ENCODE measurements at places on chromosomes 11 and 22.
A peak's percentile ranks its signal among the peaks of the same experiment; 100 is the strongest.

DNA sequence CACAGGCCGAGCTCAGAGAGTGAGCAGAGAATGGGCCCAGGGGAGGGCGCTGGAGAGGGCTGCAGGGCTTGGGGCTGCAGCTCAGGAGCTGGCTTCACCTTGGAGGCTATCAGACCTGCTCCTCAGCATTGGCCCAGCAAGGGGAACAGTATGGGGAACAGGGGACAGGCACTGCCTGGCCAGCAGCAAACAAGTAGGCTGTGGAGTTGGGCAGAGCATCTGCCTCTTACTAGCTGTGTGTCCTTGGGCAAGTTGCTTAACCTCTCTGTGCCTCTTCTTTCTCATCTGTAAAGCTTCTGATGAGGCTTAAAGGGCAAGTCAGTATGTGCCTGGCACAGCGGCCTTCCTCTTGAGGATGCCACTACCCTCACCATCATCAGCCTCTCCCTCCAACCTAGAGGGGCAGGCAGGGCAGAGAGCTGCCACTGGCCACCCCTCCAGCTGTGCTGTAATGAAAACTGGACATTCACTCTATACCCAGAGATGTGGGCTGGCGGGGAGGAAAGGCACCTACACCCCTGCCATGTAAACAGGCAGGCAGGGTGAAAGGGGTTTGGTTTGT, 7.5 kb upstream of the CDKN1C start:
- no peak for DNase-seq

GRCh38 chr22:44724416-44724815, 22.4 kb downstream of the PRR5 start:
- DNase-seq, result no peak

GRCh38 chr11:77199137-77199745, 71.2 kb downstream of the MYO7A start:
- DNase-seq, result no peak

DNA sequence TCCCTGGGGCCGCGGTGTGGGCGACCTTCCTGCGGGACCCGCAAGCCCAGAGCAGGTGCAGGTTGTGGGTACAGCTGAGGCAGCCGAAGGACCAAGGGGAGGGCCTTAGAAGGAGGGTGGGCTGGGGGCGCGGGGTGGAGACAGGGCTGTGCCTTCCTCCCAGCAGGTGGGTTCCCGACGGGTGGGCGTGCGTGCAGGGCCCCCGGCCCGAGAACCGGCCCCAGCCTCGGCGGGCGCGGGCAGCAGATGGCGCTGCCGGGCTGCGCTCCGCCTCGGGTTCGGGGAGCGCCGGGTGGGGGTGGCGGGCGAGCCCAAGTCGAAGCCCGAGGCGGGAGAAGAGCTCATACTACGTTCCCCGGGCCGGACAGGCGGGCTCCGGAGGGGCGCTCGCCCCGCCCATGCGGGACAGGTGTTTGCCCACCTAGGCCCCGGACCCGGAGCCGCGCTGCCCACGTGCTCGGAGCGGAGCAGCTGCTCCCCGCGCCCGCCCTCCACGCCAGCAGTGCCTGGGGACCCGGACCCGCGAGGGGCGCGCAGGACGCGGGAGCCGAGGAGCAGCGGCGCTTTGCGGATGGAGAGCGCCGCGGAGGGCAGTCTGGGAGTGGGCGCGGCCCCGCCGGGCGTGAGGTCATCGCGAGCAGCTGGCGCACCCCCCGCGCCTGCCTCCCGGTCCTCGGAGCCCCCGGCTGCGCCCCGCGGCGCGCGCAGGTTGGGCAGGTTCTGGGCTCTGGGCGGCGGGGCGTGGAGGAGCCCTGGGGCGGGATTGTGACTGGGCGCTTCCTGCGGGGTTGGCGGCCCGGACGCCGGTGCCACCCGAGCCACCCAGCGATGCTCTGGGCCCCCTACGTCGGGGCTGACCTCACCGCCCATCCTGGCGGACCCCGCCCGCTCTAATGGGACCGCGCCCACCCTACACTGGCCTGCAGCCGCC, 25.3 kb downstream of the DUSP8 start:
- DNase-seq, result peak; percentile 55

- DNase-seq, result no peak
Observed at GRCh38 chr11:122226810-122227379, 110.9 kb upstream of the BLID start.

GRCh38 chr11:95512682-95513081, 276.9 kb downstream of the FAM76B start:
- peak; percentile 32 for DNase-seq

- no peak for DNase-seq
Observed at GRCh38 chr11:18890615-18891014, 48.6 kb downstream of the MRGPRX1 start.

GRCh38 chr11:63831326-63831725, 7.6 kb upstream of the MARK2 start:
- no peak for DNase-seq

GRCh38 chr22:25722626-25723025, 19.4 kb upstream of the MYO18B start:
- no peak for DNase-seq

- DNase-seq, result no peak
Observed at GRCh38 chr11:17472467-17472866, 4.2 kb downstream of the ABCC8 start.

- DNase-seq, result no peak
Observed at GRCh38 chr11:35593143-35593542, 25.1 kb upstream of the FJX1 start.

- no peak for DNase-seq
Observed at GRCh38 chr22:43996170-43996980, 27.7 kb upstream of the PARVB start.

DNA sequence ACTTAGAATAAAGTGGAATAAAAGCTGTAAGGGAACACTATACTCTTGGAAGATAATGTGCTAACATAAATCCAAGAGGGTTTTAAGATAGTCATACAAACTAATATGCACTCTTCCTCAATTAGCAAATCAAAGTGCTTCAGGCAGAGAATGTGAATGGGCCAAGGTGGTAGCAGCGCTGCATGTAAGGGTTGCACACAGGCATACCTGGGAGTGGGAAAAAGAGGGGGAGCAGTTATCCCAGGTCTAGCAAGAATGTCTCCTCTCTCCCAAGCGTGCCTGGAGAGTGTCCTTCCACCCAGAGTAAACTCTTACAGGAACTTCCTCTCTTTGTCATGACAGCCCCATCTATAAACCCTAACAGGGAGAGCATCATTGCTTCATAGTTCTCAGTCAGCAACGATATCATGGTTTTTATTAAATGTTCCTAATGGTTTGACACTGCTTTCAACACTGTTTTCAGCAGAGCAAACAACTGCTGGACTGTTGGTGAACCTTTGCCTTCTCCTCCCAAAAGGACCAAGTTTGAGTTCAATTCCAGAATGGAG, 61.6 kb downstream of the SYTL2 start:
- DNase-seq, result no peak

DNA sequence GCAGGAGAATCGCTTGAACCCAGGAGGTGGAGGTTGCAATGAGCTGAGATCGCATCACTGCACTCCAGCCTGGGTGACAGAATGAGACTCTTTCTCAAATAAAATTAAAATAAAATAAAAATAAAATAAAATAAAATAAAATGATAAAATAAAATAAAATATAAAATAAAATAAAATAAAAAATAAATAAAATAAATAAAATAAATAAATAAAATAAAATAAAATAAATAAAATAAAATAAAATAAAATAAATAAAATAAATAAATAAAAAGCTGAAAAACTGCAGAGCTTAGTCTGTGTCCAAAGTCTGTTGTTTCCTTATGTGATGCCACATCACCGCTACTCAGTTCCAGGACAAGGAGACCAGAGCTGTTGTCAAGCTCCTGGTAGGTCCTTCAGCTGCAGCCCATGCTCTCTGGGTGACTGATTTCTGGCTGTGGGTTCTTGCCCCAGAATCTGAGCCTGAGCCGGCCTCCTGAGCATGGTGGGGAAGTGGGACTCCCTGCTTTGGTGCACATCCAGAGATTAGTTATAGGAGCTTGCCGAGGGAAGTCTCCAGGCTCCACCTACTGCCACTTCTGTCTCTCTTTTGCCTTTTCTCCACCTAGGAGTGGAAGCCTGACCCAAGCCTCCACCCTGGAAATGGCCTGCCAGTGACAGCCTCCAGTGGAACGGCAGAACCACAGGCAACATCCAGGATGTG, 31.3 kb upstream of the ADA2 start:
- no peak for DNase-seq

DNA sequence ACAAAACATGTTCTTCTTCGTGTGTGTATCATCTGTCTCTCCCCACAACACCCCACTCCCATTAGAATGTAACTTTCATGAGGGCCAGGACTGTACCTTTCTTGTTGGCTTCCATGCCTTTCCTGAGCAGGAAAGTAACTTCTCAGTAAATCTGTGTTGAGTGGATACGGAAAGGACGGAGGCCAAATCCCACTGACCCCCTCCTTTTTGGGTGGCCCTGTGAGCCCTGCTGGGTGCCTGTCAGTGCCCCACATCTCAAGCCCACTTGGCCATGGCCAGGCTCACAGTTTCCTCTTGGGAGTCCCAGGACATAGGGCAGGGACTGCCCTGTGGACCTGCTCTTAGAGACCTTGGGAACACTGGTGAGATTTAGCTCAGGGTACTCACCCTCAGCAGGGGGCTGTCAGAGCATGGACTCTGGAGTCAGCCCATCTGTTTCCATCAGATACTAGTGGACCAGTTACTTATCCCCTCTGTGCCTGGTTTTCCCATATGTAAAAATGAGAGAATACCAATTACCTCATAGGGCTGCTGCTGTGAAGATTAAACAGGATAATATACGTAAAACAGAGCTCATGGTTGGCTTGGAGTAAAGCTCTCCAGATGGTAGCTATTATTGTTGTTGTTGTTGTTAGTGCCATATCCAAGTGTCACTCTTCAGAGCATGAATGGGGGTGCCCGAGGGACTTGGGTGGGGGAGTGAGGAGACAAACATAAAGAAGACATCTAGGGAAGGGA, 1.0 kb upstream of the C11orf96 start:
- DNase-seq, result no peak

DNA sequence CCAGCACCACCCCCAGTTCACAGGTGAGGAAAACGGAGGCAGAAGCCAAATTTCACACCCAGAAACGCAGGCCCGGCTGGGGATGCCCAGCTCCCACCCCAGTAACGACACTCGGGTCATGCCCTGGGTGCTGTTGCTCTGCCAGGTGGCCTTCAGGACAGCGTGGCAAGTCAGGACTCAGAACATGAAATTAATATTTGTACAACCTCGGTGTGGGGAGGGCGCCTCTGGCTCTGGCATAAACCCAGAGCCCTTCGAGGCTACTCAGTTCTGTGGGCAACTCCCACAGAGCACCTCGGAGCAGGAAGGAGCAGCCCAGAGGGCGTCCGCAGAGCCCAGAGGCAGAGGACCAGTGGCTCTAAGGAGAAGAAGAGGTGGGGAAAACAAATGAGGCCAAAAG, 71.6 kb downstream of the CELSR1 start:
- DNase-seq, result no peak

GRCh38 chr11:7057641-7058040, 31.2 kb upstream of the RBMXL2 start:
- no peak for DNase-seq

DNA sequence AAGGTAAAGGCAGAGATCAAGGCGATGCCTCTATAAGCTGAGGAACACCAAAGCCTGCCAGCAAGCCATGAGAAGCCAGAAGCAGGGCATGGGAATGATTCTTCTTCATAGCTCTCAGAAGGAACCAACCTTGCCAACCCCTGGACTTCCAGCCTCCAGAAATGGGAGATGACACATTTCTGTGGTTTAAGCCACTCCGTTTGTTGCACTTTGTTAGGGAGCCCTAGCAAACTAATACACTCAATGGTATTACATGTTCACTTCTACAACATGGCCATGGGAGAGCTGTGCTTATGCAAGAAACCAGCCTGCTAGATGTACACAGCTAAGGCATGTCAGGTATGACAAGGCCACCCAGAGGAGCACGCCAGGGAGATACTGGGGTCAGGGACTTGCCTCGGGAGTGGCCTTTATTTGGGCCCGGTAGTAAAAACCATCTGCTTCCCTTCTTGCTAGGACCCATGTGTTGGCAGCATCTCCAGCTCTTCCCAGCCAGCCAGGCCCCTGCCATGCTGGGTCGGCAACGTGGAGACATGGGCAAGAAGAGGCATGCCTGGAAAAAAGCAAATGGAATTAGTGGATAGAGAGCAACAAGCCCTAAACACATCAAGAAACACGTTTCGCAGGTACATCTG, 3.6 kb downstream of the C11orf16 start:
- DNase-seq, result no peak

GRCh38 chr11:130668751-130669150, 220.3 kb downstream of the ADAMTS15 start:
- no peak for DNase-seq

- no peak for DNase-seq
Observed at GRCh38 chr11:120222916-120223315, 12.1 kb downstream of the OAF start.

GRCh38 chr22:22929381-22930221, 42.0 kb downstream of the IGLL5 start:
- DNase-seq, result no peak

GRCh38 chr11:66878474-66878873, 21.6 kb downstream of the LRFN4 start:
- no peak for DNase-seq

DNA sequence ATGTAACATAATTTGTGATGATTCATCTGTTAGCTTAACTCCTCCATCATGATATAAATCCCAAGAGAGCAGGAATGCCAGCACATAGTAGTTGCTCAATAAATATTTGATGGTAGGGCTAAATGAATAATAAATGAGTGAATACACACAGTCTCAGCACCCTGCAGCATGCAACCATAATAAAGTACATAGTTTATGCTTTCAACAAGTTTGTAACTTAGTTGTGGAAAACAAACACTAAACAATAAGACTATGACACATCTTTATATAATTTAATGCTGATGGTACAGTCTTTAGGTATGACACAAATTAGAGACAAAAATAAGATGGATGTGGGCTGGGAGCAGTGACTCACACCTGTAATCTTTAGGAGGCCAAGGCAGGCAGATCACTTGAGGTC, 3.8 kb downstream of the ALKBH8 start:
- peak; percentile 6 for DNase-seq

GRCh38 chr22:26416670-26417276, 12.3 kb upstream of the ASPHD2 start:
- peak; percentile 49 for DNase-seq

DNA sequence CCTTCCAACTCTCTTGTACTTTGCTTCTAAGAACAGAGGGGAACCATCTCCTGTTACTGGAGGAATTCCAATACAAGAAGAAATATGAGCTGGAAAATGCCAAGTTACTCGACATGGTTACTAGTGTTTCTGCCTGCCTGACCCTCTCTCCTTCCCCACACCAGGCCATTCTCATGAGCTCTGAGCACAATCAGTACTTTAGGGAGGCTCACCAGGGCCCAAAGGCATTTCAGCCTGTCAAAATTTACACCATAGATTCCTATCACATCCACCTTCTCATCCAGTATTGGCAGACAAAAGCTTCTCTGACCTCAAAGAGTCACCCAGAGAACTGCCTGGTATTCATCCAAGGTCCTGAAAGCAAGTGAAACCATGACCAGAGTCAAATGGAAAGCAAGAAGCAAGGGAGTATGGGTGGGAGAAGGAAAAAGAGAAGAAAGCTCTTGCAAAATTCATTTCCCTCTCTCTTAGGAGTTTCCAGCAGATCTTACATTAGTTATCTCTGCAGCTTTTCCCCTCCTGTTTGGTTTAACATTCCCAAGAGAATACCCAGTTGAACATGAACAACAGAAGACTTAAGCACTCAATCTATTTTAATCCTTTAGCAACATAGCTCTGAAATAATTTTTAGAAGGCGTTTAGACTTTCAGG, 58.7 kb upstream of the NCAM1 start:
- DNase-seq, result no peak

- DNase-seq, result no peak
Observed at GRCh38 chr22:42132457-42132856, 1.8 kb upstream of the CYP2D6 start.

Measured in Caki2 (cell line).